ENCODE measurements at places on chromosomes 2 and 18.
A peak's percentile ranks its signal among the peaks of the same experiment; 100 is the strongest.

- no peak for DNase-seq
Measured at GRCh38 chr2:239241431-239241960, 159.3 kb downstream of the HDAC4 start.

DNA sequence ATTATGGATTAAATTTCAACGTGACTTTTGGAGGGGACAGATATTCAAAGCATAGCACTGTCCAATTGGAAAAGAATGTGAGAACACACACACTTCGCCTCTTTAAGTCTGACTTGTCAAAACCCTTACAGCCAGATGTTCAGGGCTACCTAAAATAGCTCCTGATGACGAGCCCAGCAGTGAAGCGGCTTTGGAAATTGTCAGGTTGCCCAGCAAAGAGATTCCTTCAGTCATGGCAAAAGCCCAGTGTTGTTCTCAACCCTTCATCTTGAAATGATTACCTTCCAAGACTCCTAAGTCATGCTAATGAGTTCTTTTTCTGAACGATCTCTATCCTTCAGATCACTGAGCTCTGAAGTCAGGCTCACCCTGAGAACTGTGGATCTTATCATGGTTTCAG, 436.6 kb downstream of the LRATD1 start:
- DNase-seq: no peak

DNA sequence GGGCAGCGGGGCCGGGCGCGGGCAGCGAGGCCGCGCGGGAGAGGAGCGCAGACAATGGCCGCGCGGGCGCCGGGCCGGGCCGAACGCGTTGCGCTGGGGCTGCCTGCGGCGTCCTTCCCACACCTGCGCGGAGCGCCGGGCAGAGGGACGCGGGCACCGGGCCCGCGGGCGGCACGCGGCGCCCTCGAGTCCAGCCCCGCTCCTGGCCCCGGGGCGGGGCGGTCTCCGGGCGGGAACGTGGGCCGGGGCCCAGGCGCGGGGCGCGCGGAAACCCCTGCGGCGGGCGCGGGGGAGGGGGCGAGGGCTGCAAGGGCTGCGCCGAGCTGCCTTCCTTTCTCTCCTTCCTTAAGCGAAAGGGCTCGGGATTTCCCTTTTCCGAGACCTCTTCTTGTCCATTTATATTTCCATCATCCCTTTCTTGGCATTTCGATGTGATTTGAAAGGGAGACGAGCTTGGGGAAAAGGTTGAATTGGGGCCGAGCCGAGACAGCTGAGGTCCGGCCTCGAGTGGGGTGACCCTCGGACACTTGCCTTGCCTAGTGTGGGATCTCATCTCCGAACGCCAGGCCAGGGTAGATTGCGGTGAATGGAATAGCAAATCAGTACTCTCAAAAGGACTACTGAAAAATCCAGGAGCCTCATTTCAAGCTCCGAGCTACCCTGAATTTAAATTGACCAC, 676 bp downstream of the KLHL23 start:
- DNase-seq: peak; percentile 40

GRCh38 chr2:106270471-106270891, 76.4 kb upstream of the UXS1 start:
- DNase-seq: no peak

- no peak for DNase-seq
Measured at GRCh38 chr2:101946372-101947039, 45.3 kb upstream of the IL1R2 start.

DNA sequence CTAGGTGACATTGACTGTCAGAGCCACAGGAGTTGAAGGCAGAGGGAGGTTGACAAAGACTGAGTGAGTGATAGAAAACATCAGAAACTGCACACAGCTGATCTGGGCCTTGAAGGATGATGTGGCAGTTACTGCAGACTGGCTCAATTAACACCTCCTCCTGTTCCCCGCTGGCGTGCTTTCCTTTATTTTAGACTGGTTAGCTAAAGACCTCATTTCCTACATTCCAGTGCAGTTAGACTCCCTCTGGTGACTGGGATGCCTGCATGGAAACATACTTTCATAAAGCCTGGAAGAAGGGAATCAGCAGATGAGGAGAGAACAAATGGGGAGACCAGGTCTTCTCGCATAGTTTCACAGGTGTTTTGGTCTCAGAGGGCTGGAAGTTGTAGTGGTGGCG, 7.1 kb downstream of the TPGS2 start:
- DNase-seq: no peak

- no peak for DNase-seq
Measured at GRCh38 chr2:27724905-27725701, 46.4 kb upstream of the MRPL33 start.

GRCh38 chr2:117835990-117836760, 21.7 kb downstream of the DDX18 start:
- DNase-seq: peak; percentile 69

DNA sequence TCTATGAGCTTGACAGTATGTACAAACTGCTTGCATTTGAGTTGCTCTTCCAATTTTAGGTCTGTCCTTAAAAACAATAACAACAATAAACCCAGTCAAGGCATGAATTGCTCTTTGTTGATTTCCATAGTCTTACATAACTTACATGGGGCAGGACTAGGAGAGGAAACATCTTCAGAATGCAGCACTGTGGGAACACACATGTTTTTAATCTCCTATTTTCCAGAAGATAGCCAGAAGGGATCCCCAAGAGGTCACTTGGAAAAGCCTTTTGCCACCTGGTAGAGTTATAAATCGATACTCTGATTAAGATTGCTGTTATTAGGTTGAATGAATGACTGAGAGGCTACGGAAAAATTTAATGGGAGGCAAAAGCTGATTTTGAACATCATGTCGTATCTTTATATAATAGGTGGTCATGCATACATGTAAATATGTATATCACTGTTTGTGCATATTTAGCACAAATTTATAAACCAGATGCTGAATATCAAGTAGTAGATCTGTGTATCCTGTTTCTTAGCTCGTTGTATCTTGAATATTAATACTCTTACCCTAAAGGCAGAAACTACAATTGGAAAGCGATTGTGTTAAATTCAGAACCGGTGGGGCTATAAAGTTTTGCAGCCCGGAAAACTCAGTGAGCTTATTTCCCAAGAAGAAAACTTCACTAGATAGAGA, 479.4 kb upstream of the TCF4 start:
- no peak for DNase-seq

- no peak for DNase-seq
Measured at GRCh38 chr18:6885992-6886796, 156.7 kb downstream of the ARHGAP28 start.

DNA sequence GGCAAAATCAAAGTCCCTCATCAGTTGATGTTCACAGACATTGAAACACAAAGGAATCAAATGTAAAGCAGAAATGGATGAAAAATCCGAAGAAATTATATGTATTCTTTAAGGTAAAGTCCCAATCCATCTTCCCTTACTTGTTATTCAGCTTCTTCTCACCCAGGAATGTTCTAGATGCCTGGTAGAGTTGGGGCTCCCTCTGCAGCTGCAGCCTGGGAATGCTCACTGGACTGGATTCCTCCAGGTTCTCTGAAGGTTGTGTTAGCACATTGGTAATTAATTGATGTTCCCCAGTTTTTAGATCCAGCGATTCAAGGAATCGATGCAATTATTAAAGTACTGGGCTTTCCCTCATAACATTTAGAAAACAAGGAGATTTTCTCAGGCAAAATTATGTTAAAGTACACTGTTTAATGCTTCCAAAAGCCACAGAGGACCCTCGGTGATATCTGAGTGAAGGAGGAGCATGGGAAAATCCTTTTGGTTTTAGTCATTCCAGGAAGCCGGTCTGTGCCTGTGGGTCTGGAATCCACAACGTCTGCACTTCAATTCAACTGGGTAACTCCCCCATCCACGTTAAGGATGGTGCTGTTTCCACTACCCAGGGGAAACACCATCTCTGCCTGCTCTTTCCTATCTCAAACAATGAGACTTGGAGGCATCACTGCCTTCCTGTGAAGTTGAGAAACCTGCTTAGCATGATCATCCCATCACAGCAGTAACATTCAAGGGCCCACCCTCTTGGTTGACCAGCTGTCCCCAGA, 22.0 kb downstream of the NTSR2 start:
- no peak for DNase-seq

DNA sequence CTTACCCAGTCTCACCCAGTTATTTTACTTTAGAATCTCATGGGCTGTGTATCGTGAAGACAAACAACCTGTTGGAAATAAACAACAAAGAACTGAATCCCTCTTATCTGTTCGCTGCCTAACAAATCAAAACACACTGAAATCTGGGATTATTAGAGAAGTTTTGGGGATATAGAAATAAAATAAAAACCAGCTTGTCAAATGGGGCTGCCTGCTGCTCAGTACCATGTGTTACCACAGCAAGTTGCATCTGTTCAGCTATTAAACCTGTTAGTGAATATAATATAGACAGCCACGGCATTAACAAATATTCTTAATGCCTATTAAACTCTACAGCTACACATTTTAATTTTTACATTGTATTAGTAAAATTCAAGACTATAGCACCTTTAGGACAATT, 810.8 kb downstream of the NRXN1 start:
- no peak for DNase-seq

- DNase-seq: no peak
Measured at GRCh38 chr2:240573516-240574385, 5.5 kb downstream of the RNPEPL1 start.

DNA sequence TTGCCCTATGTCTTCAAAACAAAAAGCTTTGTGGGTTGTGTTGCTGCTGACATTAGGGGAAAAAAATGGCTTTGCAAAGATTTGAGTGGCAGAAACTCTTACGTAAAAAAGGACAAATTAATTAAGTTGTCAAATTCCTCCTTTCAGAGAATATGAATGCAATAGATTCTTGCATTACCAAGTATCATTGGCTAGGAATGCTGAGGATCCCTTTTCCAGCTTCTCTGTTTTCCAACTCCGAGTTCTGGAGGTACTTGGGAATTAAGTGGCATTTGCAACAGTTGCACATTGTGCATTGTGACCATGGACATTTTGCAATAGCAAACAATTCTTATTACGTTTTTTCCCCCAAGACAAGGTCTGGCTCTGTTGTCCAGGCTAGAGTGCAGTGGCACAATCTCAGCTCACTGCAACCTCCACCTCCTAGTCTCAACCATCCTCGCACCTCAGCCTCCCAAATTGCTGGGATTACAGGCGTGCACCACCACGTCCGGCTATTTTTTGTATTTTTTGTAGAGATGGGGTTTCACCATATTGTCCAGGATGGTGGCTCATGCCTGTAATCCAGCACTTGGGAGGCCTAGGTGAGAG, 29.9 kb upstream of the PPP1CB start:
- DNase-seq: no peak

DNA sequence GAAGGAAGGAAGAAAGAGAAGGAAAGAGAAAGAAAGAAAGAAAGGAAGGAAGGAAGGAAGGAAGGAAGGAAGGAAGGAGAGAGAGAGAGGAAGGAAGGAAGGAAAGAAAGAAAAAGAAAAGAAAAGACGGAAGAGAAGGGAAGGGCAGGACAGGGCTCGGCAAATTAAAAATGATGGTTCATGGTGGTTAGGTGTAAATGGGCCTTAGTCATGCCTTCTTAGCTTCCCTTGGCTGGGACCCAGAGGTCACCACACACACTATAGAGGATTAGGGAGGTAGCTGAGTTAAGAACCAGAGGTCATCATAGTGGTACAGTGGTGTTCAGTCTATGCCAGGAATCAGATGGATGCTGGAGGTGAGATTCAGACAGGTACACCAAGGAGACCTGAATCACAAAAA, 9.3 kb upstream of the ATL2 start:
- no peak for DNase-seq

- peak; percentile 77 for DNase-seq
Measured at GRCh38 chr2:1550658-1551316, 137.5 kb downstream of the TPO start.

GRCh38 chr2:168912466-168912865, 11.4 kb downstream of the G6PC2 start:
- no peak for DNase-seq

DNA sequence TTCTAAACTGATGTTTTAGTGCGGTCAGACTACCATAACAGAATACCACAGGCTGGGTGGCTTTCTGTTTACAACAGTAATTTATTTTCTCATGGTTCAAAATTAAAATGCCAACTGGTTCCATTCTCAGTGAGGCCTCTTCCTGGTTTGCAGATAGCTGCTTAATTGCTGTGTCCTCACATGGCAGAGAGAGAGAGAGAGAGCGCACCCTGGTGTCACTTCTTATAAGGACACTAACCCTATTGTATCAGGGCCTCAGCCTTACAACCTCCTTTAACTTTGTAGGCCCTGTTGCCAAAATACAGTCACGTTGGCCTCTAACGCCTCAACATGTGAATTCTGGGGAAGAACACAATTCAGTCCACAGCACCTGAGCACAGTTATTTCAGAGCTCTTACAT, 37.5 kb upstream of the ZNF385B start:
- DNase-seq: no peak

DNA sequence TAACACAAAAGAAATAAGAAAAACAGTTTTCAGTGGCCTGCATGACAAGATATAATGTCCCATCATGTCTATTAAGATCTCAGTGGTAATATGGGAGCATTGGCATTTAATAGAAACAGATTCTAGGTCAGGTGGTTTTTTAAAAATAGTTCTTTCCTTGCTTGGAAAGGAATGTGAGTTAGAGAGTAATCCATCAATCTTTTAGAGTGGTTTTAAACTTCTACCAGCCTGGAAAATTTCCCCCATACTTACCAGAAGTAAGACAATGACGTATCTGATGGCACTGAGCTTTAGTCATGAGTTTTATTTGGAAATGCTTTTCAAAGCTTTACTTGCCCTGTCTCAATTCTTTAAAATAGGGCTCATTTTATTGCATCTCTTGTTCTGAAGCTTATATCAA, 441.7 kb upstream of the SMIM21 start:
- no peak for DNase-seq

- DNase-seq: no peak
Measured at GRCh38 chr18:48525671-48526070, 13.2 kb upstream of the CTIF start.

GRCh38 chr2:137117385-137117784, 352.0 kb downstream of the THSD7B start:
- DNase-seq: no peak

GRCh38 chr2:22126106-22126505, 1002.3 kb downstream of the TDRD15 start:
- DNase-seq: no peak

DNA sequence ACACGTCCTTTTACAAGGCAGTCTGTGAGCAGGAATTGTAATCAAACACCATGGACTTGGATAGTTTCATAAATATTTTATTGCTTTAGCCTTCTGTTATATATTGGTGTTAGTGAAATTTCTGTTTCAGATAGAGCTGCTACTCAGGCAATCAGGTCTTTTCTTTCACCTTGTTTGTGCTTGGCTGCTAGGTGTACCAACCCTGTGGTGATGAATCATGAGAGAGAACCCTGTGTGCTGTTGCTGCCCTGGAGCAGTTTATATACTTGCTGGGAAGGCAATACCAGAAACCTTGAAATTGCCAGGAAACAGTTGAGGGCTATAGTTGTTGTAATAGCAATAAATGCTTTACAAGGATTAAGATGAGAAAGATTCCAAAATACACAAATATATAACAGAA, 84.5 kb downstream of the FSHR start:
- DNase-seq: no peak
